Smooth muscle cell of the brain vasculature (primary cell): ENCODE measurements at places on chromosomes 1 and 21.

- DNase-seq: no peak
These were observed 62.7 kb downstream of the ITPKB start for GRCh38 chr1:226676381-226676780.

DNA sequence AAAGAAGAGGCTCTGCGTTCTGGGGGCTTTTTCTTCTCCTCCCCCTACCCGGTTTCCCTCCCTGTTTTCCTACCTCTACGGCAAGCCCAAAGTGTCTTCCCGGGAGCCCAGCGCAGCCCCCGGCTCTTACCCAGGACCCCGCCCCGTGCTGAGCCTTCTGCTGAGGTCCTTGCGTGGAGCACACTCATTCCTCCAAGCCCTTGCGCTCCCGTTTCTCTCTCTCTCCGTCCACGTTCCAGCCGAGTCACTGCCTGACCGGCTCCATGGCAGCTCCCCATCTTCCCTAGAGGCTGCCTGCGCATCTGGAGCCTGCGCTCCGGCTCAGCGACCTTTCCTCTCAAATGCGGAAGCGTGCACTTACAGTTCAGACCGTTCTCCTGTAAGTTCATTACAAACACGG is 24.9 kb upstream of the PDXK start:
- DNase-seq: no peak

GRCh38 chr1:87305151-87305550 is 23.5 kb upstream of the LMO4 start:
- DNase-seq: no peak

DNA sequence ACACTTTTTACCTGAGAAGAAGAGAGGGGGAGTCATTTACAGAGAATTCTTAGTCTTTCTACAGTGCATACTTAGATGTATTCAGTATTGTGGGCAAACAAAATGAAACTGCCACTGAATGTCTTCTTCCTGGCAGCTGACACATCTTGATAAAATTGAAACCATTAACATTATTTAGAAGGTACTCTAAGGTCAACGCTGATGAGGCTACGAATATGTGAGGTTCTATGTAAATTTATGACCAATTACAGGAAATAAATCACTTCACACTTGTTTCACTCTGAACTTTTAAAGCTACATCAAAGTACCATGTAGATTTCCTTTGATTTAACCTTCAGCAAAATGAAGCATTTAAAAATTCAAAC is 51.3 kb upstream of the GFI1 start:
- no peak for DNase-seq

GRCh38 chr21:45590246-45590725 is 48.0 kb upstream of the SLC19A1 start:
- DNase-seq: no peak
